ENCODE measurements at places on chromosomes 1 and 21.

GRCh38 chr1:220879509-220880361, 492 bp downstream of the HLX start:
- DNase-seq: peak; percentile 43

GRCh38 chr1:18714404-18715175, 83.9 kb downstream of the PAX7 start:
- no peak for DNase-seq

- DNase-seq: no peak
These were observed 22.1 kb upstream of the IL19 start for GRCh38 chr1:206748348-206749030.

DNA sequence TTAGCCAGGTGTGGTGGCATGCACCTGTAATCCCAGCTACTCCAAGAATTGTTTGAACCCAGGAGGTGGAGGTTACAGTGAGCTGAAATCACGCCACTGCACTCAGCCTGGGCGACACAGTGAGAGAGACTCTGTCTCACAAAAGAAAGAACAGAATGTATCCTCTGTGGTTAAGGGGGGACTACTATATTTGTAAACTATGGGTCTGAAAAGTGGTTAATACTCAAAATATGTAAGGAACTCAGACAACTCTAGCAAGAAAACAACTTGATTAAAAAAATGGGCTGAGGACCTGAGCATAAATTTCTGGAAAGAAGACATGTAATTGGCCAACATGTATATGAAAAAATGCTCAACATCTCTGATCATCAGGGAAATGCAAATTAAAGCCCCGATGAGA, 11.2 kb downstream of the FNBP1L start:
- DNase-seq: no peak

DNA sequence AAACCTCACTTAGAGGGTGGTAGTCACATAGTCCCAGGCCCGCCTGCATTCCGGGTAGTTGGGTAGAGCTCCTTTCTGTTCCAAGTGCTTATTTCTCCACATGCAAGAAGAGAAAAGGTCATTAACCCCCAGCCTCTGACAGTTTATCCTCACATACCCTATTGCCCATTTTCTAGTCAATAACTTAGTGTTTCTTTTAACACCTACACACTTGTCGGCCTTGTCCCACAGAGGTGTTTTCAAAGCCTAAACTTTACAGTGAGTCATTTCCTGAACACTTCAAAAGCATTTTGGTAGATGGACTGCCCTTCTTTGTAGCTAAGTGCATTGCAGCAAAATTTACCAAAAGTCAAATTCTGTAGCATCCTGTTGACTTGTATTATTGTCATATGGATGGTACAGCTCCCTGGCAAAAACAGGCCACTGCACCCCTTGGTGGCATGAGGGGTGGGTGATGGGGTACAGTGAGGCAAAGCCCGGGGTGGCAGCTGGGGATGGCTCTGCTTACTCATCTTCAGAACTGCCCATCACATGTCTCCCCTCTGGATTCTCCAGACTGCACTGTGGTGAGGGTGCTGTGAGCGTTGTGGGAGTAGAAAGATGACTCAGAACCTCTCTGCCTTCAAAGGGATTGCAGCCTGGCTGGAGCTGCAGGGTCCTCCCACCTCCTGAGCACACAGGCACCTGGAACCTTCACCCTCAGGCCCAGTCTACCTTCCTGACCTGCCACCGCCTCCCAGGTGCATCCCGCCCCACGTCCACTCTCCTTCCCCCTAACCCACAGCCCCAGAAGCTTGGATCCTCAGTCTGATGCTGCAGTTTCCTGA, 45.8 kb upstream of the DMRTB1 start:
- DNase-seq: no peak

- no peak for DNase-seq
These were observed 16.0 kb upstream of the GIPC2 start for GRCh38 chr1:78029793-78030192.

GRCh38 chr21:34054259-34054658, 19.1 kb upstream of the MRPS6 start:
- no peak for DNase-seq

DNA sequence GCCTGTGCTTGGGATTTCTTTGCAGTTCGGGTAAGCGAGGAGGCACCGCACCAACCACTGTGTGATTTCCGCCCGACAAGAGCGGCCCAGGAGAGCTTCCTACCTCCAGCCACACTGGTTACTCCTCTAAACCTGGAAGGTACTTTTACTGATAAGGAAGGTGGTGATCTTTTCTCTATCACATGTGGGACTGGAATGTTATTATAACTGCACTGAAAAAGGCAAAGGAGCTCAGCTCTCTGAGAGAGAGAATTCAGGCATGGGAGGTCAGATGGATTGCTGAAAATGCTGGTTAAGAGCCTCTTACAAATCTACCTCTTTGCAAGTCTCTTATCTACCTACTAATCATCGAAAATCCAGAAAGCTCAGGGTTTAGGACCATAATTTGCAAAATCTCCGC, 7.7 kb upstream of the KCNE1 start:
- DNase-seq: no peak

DNA sequence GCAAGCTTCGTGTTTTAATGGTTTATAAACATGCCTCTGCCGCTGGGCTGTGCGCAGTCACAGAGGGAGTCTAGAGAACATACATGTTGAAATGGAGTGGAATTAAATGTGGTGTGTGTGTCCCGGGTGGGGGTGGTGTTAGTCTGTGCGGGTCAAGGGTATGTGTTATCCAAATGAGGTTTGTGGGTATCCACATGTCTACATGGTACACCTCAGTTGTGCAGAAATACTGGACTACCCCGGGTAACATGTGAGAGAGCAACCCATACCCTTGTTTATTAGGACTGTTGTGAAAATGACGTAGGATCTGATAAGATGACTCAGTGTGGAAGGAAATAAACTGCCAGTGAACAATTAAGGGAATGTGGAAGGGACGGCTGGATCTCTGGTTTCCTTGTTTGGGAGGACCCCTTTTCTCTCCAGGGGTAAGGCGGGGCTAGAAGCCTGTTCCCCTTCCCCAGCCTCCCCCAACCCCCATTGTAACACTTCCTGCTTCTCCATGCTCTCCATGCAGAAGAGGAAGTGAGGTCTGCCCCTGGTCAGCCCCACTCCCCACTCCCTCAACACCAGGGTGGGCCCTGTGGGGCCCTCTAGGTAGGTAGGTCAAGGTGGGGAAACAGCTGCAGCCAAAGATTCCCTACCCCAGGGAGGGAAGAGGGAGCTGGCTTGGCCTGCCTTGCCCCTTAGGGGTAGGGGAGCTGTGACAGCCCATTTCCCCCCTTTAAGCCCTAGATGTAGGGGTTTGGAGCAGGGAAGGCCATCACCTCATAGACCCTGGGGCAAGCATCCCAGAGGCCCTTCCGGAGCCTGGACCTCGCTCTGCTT, 690 bp downstream of the EPS8L3 start:
- no peak for DNase-seq

- no peak for DNase-seq
These were observed 375.8 kb downstream of the NCAM2 start for GRCh38 chr21:21373969-21374368.

- no peak for DNase-seq
These were observed 131.5 kb upstream of the LMO4 start for GRCh38 chr1:87197156-87197555.

DNA sequence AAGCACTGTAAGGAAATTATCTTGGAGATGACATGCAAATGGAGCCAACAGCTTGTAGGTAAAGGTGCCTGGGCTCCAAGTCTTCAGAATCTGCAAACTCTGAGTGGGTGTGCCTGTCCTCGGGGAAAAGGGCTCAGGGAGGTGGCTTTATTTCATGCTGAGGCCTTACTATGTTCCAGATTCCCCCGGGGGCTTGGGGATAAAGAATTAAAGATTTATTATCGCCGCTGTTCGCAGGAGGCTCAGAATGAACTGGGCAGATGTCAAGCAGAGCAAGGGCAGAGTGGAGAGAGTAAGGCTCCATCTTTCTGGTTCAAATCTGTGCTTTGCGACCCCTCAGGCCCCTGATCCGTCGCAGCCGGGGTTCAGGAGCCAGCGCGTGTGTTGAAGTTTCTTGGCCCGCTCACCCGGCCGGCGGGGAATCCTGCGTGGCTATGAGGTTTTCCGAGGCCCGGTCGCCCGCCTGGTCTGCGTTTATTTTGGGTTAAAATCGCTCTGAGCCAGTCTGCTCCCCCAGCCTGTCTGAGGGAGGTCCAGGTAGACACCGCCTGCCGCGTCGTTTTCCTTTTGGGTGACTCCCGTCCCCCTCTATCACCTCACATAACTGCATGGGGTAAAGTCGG, 19.5 kb downstream of the RHOU start:
- DNase-seq: no peak

DNA sequence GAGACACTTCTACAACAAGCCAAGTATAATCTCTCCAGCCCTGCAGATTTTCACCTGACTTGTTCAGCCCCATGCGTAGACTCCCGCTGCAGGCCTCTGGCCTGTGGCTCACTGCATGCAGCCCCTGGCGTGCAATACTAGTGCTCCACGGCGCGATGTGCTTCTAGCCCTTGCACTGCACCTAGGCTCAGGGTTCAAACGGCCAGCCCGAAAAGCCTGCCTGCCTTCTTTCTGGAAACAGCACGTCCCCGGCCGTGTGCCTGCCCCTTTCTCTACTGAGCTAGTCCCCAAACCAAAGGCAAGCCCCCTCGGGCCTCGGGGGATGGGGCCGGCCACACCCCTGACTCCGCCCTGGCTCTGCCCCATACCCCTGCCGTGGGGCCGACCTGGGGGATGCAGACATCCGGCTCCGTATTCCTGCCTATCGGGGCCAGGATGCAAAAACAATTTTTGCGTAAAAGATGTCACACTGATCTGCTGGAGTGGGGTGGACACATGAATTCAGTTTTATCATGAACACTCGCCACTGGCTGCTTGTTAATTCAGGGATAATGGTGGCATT, 26.3 kb upstream of the TRAPPC10 start:
- DNase-seq: no peak

DNA sequence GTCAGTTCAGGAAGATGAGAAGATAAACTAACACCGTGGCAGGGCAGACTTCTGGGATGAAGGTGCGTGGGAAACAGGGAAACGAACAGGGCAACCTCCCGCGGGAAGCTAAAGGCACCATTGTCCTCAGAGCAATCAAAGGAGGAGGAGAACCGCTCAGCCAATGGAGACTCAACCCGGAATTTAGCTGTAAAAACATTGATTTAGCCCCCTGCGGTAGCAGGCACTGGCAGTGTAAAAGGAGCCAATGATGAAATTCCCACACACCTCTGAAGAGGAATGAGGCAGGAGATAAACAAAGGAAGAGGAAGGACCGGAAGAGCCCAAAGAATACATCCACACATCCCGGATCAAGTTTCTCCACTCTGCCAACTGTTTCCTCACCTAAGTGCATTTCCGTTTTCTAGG, 19.5 kb downstream of the HLCS start:
- DNase-seq: no peak

DNA sequence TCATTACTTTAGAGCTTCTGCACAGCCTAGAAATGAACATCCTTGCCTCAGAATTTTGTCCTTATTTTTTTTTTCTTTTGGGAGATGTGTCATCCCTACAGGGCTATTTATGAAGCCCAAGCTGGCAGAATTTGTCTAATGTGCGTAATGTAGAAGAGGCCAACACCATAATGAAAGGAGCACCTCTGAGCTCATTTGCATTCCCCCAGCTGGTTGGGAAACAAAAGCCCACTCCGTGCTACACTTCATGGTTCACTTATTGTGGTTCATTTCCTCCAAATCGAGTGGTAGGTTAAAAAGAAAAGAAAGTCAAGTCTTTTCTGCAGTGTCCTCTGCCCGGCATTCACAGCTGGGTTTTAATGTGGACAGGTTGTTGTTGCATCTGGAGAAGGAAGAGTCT, 73.5 kb downstream of the KAZN start:
- DNase-seq: no peak

DNA sequence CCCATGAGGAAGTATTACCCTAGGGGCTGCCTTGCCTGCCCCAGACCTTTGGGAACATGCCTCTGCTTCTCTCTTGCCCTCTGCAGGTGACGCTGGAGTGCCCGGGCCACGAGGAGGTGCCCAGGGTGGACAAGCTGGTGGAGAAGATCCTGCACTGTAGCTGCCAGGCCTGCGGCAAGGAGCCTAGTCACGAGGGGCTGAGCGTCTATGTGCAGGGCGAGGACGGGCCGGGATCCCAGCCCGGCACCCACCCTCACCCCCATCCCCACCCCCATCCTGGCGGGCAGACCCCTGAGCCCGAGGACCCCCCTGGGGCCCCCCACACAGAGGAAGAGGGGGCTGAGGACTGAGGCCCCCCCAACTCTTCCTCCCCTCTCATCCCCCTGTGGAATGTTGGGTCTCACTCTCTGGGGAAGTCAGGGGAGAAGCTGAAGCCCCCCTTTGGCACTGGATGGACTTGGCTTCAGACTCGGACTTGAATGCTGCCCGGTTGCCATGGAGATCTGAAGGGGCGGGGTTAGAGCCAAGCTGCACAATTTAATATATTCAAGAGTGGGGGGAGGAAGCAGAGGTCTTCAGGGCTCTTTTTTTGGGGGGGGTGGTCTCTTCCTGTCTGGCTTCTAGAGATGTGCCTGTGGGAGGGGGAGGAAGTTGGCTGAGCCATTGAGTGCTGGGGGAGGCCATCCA, 7.8 kb upstream of the HTR6 start:
- no peak for DNase-seq

GRCh38 chr1:26702680-26703038, 6.8 kb downstream of the ARID1A start:
- no peak for DNase-seq

DNA sequence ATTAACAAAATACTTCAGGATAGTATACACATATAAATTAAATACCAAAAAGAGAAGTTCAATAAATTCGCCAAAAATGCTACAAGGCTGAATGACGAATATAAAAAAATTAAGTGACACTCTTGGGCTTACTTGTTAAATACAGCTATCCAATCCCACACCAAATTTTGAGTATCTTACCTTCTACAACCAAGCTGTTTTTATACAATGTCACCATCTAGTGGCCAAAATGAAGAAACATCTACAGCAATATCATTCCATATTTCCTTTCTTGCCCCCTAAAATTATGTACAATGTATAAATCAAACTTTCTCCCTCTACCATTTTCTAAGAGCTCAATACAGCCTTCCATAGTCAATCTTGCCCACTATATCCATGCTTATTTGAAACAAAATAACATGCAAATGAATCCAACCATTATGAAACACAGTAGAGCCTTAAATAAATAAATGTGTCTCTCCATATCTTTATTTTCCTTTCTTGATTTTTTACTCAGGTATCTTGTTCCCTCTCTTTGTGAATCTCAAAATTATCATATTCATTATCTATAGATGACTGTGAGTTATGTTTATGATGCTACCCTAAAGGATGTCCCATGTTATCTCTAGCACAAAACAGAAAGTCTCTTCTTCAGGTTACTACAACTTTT, 86.3 kb downstream of the ACBD6 start:
- peak; percentile 47 for DNase-seq

GRCh38 chr1:167749741-167750140, 28.0 kb downstream of the MPZL1 start:
- no peak for DNase-seq

- no peak for DNase-seq
These were observed 33.9 kb upstream of the GPR25 start for GRCh38 chr1:200838676-200839445.

GRCh38 chr1:63024132-63024531, 240.2 kb downstream of the ATG4C start:
- DNase-seq: no peak

DNA sequence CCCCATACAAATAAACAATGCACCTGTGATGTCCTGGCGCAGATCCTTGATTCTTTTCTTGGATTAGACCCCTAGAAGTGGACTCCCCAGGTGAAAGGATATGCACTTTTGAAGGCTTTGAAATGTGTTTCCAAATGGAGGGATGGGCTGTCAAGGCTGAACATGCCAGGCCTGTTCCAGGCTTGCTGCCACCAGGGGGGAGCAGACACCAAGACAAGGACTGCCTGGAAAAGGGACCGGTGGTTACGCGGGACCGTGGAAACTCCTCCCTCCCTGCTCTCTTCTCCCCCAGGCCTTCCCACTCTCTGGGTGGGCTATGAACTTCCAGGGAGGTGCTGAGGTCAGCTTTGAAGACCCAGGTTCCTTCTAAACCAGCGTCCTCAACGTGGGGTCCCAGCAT, 12.7 kb downstream of the C1QB start:
- peak; percentile 8 for DNase-seq
